ENCODE measurements at places on chromosomes 3 and 15.
A peak's percentile ranks its signal among the peaks of the same experiment; 100 is the strongest.

- DNase-seq: no peak
Measured at GRCh38 chr3:4083225-4084015, 219.7 kb upstream of the SETMAR start.

DNA sequence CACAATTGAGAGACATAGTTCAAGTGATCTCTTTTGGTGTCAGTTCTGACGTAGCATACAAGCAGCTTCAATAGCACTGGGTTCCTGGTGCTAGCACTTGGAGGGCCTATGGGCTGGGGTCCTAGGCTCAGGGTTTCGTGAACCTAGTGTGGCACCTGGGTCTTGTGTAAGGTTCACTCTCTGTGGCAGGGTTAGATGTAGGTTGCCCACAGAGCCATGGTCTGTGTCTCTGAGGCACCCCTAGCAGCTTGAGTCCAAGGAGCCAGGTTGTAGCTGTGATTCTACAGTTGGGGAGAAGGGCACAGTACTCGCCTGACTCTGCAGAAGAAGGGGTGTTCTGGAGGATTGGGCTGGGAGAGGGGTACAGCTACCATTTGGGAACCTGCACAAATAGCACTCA, 282.6 kb upstream of the LRRC3B start:
- no peak for DNase-seq

DNA sequence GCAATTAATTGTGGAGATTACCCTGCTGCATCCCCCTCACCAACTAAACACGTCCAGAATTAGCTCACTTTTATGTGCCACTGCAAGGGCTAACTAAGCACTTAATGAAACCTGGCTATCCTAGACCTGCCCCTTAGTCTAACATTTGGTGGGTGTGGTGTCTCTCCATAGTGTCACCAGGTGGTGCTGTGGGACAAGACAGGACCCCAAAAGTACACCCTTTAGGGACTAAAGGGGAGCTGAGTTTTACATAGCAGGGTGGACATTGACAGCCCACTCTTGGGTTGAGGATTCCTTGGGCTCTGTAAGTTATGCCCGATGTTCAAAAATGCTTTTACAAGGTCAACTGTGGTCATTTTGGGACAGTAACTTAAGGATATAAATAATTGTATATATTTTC, 5.7 kb downstream of the DUT start:
- peak; percentile 37 for DNase-seq

DNA sequence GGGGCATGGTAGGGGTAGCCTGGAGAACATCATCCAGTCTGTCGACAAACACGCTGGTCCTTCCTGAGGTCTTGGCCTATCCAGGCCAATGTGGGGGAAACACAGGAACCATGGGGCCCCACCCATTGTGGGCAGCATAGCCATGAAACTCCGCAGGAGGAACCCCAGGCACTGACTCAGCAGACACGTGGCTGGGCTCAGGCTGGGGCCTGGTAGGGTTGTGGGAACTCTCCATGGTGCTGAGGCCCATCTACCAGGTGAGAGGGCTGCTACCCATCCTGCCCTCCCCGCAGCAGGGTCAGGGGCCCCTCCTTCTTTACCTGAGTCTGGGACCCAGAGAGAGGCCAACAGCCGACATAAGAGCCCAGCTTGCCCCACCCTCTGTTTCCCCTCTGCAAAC, 22.6 kb upstream of the CACNA2D2 start:
- DNase-seq: peak; percentile 68

DNA sequence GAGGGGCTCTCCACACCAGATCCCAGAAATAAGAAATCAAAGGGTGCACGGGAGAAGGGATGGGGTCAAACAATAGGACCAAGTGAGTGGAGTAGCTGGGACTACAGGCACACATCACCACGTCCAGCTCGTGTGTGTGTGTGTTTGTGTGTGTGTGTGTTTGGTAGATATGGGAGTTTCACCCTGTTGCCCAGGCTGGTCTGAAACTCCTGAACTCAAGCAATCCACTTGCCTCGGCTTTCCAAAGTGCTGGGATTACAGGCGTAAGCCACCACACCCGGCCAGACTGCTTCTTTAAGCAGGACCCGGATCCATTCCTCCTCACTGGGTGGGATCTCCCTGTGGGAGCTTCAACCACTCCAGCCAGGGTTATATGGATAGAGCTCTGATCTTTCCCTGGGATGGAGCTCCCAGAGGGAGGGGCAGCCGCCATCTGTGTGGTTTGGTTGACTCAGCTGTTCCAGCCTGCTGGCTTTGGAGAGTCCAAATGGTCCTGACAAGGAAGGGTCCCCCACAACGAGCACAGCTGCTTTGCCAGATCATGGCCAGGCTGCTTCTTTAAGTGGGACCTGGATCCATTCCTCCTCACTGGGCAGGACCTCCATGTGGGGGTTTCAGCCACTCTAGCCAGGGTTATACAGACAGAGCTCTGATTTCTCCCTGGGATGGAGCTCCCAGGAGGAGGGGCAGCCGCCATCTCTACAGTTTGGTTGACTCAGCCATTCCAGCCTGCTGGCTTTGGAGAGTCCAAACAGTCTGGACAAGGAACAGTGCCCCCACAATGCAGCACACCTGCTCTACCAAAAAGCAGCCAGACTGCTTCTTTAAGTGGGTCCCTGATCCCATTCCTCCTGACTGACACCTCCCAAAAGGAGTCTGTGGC, 9.1 kb upstream of the AVEN start:
- DNase-seq: peak; percentile 33
